ENCODE measurements at places on chromosomes 5 and 9.

- DNase-seq: no peak
Measured at GRCh38 chr5:13207112-13207511, 737.4 kb downstream of the DNAH5 start.

DNA sequence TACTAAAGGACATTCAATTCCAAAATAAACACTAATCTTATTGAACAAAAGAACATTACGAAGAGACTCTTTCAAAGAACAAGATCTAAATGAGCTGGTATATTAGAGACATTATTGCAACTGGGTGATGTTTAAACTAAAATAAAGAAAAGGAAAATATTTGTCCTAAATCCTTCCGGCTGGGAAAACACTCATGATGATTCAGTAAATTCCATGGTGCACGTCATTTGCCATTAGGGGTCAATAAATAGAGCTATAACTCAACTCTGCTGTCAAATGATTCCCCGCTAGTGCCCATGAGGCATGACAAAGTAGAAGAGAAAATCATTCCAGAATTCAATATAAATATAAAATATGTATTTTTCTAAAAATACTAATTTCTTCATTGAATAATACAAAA, 565.5 kb upstream of the TUSC1 start:
- no peak for DNase-seq

DNA sequence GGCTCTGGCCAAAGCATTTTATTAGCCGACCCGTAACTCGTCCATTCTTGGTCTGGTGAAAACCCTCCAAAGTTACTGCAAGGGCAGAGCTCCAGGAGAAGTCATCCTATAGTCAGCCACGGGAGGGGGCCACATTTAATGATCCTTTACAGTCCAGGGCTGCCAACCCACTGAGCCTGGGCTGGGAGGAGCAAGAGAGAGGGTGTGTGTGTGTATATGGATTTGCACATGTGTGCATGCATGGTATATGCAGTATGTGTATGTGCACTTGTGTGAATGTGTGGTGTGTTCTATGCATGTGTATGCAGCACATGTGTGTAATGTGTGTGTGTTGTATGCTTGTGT, 4.2 kb upstream of the RASGEF1C start:
- DNase-seq: no peak

DNA sequence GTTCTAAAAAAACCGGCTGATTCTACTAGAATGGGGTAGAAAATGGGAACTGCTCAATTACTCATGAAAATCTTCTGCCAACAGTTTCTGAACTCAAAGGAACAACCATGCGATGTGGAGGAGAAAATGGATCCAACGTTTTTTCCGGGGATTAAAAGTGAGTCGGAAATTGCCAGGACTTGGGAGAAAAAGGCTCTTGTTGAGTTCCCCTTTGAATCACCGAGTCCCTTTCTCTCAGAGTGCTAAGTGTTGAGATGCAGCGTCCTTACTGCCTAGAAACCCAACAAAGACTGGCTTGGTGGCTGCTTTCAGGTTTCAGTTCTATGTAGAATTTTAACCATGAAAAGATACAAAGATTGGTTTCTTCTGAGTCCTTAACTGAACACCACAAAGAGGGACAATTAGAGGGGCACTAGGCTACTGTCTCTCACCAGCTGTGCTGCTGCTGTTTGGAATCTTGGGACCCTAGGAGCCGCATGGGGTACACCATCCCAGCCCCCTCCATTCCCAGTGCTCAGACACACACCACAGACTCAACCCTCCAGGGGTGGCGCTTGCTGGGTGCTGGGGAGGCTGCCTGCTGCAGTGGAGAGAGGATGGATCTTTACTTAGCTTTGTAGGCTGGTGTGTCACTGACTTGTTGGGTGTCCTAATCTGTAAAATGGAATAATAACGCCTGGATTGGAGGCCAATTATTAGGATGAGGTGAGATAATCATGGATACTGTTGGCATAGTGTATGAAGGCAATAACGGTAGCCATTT, 21.5 kb upstream of the NEUROG1 start:
- DNase-seq: no peak

DNA sequence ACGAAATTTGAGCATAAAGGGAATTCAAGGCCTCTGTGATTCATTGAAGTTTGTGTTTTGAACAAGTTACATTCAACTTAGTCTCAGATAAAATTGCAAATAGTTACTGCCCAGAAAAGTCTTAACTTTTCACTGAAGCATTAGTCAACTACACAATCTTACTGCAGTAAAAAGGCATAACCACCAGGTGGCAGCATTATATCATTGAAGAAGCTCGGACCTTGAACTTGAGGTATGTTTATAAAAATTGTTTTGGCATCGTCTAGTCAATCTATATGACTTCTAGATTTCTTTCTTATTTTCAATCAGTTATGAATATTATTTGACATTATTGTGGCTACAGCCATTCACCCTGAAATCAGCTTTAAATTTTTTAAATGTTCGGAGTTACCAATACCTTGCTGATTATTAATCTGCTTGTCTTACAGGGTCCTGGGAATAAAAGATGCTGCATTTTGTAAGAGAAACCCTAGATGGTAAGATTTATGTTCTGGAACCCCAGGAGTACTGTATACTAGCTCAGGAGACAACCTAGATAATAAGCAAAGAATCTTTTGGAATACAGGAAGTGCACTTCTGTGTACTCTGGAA, 83.9 kb upstream of the GRAMD2B start:
- peak; percentile 85 for DNase-seq

- DNase-seq: no peak
Measured at GRCh38 chr9:136219276-136219675, 14.3 kb upstream of the LHX3 start.

DNA sequence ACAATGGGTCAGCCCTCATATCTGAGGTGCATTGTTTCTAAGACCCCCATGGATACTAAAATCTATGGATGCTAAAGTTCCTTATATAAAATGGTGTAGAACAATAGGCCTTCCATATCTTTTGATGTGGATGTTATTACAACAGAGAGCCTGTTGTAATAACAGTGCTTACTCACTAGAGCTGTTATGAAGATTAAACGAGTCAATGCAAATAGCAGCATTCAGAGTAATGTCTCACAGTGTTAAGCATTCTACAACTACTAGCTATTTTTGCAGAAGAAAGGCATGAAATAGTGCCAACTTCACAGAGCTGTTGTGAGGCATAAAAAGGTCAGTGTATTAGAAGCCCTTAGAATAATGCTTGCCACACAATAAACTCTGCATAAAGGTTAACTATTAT, 13.0 kb downstream of the CHSY3 start:
- DNase-seq: no peak

DNA sequence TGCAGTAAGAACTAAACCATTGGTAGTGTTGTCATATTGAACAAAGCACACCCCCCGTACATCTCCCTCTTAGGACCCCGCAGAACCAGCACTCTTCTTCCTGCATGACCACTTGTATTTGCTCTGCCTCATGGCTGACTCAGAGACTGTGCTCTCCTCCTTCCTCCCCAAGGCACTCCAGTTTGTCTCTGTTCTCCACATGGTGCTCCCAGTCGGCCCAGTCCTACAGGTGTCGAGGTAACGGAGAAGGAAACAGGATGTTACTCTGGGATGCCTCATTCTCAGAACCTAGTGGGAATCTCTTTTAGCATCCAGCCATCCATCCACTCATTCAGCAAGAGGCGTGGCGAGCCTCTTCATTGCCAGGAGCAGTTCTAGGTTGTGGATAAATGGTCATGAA, 97.0 kb upstream of the NIPAL4 start:
- no peak for DNase-seq

- peak; percentile 57 for DNase-seq
Measured at GRCh38 chr5:59724482-59725391, 168.8 kb downstream of the PDE4D start.

DNA sequence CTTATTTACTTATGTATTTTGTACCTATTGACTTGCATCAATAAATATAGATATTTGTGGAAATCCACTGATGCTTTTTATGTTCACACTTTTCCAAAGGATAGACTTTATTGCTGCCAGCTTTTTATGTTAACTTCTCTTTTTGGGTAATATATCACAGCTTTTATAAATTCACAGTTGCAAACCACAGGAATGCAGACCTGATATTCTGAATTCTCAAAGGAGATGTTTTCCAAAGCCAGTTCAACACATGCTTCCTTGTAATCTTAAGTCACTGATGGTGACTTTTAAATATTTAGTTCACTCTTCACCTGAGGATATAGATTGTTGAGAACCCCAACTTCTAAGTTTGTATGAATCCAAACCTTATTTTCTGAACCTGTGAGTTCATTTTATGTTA, 223.4 kb upstream of the PRR16 start:
- DNase-seq: no peak

DNA sequence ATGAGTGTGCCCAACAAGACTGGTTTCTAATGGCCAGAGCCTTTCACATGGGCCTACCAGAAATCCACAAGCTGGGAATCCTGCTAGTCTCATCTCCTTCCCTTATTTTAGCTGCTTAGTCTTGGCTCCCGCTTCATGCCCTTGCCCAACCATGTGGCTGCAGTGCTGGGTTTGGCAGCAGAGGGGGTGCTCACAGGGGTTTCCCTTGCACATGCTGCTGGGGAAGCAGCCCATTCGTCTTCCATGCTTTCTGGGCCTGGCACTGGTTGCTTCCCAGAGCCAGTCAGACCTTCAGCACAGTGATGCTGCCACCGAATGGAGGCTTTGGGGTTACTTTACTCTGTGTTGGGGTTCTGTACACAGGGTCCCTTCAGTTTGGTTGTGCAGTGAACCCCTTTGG, 26.3 kb downstream of the SLC46A2 start:
- DNase-seq: no peak

DNA sequence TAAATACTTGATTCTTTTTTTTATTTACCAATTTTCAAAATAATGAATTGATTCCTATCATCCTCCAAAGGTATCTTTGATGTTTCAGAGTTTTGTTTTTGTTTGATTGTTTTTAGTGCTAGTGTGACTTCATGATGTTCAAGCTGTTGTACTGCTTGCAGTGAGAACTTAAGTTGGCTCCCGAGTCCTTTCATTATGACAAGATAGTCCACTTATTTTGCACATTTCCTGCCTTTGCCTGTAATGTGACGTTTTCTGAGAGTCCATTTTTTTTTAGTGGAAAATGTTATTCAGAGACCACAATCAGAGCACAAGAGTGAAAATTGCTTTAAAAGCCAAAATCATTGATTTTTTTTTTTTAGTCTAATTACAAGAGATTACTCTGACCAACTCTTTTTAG, 60.1 kb upstream of the FCHO2 start:
- no peak for DNase-seq

GRCh38 chr9:133105461-133105770, 15.6 kb downstream of the RALGDS start:
- DNase-seq: no peak

GRCh38 chr9:2545881-2546490, 75.6 kb upstream of the VLDLR start:
- no peak for DNase-seq

- DNase-seq: no peak
Measured at GRCh38 chr5:120450910-120451309, 13.2 kb upstream of the PRR16 start.

GRCh38 chr5:142941245-142941644, 171.1 kb downstream of the ARHGAP26 start:
- no peak for DNase-seq

GRCh38 chr9:120473608-120474007, 106.4 kb downstream of the CDK5RAP2 start:
- no peak for DNase-seq

- no peak for DNase-seq
Measured at GRCh38 chr9:117050007-117050406, 362.9 kb downstream of the TRIM32 start.

DNA sequence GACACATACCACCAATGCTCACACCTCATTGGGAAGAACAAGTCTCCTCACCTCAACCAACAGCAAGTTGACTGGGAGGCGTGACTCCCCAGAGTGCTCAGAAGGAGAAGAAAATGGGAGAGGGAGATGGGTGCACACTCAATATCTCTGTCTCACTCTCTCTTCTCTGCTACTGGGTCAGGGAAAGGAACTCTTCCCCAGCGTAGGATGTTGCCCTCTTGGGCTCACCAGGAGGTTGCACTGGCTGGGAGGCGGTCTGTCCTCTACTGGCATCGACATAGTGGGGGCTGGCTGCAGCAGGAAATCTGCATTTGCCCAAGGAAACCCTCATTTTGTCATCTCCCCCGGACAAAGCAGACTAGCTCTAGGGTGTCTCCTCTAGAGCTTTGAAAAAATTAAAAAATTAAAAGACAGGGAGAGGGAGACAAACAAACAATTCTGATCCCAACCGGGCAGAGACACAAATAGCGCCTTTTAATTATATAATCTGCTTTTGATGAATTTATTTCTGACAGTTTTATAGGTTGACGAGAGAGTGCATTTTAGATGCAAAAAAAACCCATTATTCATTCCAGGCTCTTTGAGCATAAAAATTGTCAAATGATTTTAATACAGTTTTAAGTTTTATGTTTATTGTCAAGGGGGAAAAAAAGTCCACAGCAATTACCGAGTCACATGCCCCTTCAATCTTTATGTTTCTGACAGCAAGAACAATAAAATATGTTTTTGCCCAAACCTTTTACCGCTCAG, 179.3 kb upstream of the MVB12B start:
- DNase-seq: no peak

- DNase-seq: no peak
Measured at GRCh38 chr9:88828492-88828974, 162.7 kb upstream of the S1PR3 start.
